ENCODE measurements at places on chromosomes 1 and 21.
A peak's percentile ranks its signal among the peaks of the same experiment; 100 is the strongest.

DNA sequence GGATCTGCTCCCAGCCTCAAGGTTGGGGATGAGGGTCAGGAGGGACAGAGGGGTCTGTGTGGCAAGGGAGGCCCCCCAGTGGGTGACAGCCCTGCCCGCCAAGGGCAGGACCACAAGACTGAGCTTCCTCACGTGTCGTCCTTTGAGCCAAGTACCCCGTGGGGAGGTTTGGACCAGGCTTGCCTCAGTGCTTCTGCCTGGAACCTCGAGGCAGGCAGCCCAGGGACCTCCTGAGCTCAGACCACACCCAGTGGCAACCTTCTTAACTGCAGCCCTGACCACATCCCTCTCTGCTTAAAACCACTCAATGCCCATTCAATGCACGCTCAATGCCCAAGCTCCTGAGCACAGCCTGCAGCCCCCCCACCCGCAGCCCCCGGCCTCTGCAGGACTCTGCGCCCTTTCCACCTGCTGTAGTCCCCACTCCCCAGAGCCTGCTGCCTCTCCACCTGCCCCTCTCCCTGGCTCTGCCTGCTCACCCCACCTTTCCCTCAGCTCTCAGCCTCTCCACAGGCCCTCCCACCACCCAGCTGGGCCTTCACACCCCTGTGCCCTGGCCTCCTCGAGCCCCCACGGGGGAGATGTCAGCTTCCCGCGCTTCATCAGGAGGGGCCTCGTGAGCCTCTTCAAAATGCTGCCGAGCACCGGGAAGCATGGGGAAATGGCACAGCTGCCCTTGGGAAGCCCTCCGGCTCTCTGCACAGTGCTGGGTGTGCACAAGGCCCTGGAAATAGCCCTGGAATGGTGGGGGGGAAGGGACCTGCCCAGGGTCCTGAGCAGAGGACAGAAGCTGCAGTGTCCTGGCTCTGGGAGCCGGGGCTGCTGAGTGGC, 129.3 kb upstream of the VAMP3 start:
- no peak for DNase-seq

- DNase-seq, result peak; percentile 74
Measured at GRCh38 chr1:2316451-2316961, 74.8 kb downstream of the MORN1 start.

- no peak for DNase-seq
Measured at GRCh38 chr1:162939035-162939434, 78.1 kb upstream of the CCDC190 start.

DNA sequence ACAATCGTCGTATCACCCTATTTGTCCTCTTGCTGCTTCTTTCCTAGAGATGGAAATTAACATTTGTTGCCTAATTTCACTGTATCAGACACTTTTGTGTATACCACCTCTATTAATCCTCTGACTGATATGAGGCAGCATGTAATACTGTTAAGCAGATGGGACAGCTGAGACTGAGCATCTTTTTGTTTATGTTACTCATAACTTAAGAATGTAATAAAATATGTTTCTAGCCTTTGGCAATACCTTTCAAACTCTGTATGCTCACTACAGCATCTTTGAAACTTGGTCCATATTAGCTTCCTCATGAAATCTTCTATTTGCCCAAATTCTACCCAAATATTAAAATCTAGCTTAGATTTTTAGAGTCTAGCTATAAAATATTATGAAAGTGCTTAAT, 2.3 kb downstream of the OR14K1 start:
- DNase-seq, result no peak

DNA sequence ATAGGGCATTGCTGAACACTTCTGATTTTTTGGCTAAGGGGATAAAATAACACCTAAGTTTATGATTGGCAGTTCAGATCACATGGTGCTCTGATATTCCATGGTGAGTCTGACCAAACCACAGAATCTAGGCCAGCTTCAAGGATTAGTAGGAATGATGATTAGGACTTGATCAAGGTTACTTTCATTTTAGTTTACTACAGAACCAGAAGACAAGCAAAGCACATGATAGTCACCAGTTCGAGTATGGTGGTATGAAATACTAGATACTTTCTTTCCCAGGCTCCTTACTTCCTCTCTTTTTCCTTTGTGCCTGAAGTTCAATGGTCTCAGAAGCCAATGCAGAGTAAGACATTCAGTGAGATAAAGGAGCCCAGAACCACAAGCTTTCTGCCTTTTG, 26.6 kb downstream of the S100A10 start:
- DNase-seq, result no peak

DNA sequence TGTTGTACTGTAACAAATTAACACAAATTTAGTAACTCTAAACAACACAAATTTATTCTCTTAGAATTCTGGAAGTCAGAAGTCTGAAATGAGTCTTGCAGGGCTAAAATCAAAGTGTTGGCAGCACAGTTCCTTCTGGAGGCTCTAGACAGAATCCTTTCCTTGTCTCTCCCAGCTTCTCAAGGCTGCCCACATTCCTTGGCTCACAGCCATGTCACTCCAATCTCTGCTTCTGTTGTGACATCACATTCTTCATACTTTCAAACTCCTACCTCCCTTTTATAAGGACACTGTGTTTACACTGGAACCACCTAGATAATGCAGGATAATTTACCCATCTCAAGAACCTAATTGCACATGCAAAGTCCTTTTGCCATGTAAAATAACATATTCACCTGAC, 225.0 kb upstream of the PRMT6 start:
- DNase-seq, result no peak

DNA sequence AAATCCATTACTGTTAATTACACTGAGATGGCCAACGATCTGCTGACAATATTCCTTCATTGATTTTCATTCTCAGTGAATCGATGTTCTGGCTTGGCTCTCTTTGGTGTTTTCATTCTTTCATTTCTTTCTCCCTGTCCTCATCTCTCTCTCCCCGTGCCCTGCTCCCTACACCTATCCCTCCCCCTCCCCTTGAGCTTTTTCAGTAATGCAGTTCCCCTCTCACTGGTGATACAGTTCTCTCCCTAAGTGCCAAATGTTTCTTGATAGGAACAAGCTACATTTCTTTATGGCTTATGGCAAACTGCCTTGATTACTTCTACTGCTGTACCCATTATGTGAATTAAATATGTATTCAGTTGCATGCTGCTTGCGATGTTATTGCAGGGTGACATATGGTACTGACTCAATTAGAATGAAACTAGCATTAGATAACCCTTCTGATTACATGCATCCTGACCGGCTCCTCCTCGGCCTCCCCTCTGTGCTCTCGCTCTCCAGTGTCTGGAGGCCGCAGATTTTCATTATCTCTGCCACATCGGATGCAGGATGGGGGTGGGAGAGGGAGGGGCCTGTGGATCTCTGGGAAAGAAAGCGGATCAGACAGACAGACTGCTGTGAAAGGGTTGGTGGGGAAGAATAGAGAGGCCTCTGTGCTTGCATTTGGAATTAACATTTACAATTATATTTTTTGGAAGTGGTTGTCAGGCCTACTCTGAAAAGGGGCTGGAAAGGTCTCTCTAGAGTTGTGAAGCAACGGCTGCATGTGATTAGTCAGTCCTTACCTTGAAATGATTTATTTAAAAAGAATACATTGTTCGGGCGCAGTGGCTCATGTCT, 130.9 kb downstream of the PBX1 start:
- no peak for DNase-seq

- DNase-seq, result no peak
Measured at GRCh38 chr1:156485984-156486383, 14.6 kb downstream of the MEF2D start.

- DNase-seq, result no peak
Measured at GRCh38 chr1:22380024-22380785, 71.4 kb upstream of the ZBTB40 start.

- no peak for DNase-seq
Measured at GRCh38 chr1:246110343-246111219, 396.5 kb downstream of the SMYD3 start.

GRCh38 chr1:10667861-10668761, 128.3 kb downstream of the CASZ1 start:
- DNase-seq, result no peak

DNA sequence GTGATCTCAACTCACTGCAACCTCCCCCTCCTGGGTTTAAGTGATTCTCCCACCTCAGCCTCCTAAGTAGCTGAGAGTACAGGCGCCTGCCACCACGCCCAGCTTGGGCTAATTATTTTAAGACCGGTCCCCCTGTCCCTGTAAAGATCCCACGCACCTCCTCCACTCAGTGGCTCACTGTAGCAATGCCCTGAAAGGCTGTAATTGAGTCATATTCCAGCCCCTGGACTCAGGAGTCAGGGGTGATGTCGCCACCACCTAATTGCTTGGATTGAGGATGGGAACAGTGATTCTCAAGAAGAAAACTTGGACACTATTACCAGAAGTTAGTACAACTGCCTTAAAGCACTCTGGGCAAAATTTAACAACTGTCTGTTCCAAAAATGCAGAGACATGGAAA, 3.1 kb upstream of the EDARADD start:
- DNase-seq, result no peak

DNA sequence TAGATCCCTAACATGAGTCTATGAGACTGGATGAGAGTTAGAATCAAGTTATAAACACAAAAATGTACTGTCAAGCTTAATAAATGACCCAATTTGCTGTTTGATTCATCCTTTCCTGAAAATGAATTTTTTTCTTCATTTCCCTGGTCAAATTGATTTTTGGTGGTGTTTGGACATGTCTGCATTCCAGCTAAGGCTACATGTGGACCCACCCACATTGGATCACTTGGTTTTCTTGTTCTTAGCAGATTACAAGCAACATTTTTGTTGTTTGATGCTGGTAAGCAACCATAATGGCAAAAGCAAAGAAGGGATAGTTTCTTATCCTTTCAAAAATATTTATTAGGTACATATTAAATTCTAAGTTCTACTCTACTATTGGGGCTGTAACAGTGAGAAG, 181.1 kb downstream of the NEK7 start:
- no peak for DNase-seq

GRCh38 chr1:100869996-100870395, 24.6 kb downstream of the EXTL2 start:
- DNase-seq, result no peak

GRCh38 chr1:18938707-18939070, 17.8 kb downstream of the IFFO2 start:
- DNase-seq, result peak; percentile 90

DNA sequence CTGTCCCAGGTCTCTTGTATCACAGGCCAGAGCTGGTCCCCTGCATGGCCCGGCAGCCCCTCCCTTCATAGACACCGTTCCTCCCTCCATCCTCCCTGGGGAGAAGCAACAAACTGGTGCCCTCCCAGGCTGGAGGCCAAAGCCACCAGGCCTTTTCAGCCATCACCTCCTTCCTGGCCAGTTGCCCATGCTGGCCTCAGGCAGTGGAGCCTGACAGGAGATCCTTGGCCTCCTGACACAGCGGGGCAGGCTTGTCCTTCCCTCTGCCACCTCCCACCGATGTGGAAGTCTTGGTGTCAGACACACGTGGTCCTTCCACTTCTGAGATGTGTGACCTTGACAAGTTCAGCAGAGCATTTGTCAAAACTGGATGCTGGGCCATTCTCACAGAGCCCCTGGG, 206.0 kb downstream of the HIVEP3 start:
- DNase-seq, result peak; percentile 34

- DNase-seq, result no peak
Measured at GRCh38 chr1:83929184-83929583, 69.7 kb downstream of the TTLL7 start.

DNA sequence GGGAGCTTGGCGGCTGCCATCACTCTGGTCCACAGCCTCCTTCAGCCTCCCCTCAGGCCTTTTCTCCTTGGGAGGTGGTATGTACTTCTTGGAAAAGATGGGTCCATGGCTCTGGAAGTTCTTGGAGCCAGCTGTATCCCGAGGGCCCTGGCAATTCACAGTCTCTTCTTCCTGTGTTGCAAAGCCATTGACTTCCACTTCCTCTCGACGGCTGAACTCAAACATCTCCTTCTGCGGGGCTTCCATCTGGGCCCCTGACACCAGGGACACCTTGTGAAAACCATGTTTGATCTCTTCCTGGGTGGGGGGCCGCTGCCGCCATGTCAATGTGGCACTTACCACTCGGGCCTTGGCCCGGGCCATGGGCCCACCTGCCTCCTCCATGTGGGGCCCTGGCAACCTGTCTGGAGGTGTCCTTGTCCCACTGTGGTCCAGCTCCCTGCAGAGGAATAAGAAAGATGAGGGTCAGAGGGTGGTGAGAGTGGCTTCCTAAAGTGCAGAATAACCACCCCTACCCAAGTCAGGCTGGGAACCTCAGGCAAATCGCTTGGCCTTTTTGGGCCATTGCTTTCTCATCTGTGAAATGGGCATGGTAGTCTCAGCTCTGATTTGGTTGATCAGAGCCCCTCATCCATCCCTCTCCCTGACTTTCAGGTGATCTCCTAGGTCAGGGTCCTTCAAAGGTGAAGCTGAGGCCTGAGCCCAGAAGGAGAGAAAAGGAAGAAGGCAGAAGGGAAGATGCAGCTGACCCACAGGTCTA, 7.5 kb downstream of the CRYBG2 start:
- no peak for DNase-seq

DNA sequence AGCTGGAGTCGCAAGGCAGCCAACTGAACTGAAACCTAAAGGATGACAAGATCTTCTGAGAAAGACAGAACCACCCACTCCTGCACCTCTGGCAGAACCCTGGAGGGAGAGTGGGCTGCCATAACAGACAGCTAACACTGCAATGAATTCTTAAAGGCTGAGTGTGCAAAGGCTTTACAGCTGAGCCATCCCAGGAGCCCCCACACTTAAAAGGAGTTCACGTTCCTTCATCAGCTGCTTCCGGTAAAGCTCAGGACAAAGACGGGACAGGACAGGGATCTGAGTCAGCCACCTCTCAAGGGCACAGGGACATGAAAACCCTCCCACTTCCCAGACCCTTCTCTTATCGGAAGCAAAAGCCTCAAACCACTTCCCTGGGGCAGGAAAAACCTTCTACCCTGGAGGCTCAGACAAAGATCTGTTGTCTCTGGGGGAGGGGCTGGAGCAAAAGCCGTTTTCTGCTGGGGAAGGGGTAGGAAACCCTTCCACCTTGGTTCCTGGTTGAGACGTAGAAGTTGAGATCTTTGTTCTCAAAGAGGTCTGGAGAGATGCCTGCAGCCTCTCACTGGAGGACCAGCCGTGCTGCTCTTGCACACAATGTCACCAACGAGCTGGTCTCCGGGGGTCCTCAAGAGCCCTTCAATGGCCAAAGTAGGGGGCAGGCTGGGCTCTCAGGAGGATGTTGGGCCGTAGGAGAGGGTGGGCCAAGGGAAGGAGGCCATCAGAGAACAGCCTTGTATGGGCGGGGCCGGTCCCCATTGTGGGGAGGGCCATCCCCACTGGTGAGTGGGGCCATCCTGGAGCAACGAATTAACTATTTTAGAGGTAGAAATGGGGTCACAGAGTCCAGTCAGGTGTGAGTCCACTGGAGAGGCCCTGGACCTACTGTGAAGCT, 452.4 kb downstream of the PTPRU start:
- no peak for DNase-seq

DNA sequence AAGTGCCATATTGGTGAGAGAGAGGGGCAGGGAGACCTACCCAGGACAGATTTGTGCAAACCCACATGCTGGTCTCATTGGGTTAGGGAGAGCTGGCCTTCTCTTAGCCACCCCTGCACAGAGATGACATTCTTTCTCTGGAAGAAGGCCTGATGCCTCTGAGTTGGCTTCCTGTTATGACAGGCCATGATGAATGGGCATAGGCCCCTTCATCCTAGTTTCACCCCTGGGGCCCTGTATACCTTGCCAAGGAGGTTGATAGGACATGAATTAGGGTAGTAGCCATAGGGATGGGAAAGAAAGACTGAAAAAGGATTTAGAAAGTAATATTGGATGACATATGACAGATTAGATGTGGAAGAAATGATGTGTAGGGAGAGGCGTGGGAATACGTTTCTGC, 46.6 kb downstream of the TENT5C start:
- no peak for DNase-seq
